ENCODE measurements at places on chromosomes 13 and 19.
A peak's percentile ranks its signal among the peaks of the same experiment; 100 is the strongest.

GRCh38 chr13:93872786-93873347 is 606.6 kb downstream of the DCT start:
- no peak for DNase-seq

DNA sequence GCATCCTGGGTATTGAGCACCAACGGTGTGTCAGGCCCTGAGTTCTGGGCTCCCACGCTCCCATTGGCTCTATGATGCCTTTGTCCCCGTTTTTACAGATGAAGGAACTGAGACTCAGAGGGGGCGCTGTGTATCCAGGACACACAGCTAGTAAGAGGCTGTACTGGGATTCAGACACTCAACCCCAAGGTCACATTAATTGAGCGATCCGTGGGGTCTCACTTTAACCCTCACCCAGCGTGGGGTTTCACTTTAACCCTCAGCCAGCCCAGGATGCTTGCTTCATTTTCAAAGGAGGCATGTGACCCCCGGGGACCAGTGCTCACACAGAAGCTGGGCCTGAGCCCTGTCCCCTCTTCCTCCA is 42.6 kb downstream of the CYP4F22 start:
- DNase-seq = peak; percentile 35

GRCh38 chr13:110262508-110263291 is 44.3 kb downstream of the COL4A1 start:
- DNase-seq = no peak

DNA sequence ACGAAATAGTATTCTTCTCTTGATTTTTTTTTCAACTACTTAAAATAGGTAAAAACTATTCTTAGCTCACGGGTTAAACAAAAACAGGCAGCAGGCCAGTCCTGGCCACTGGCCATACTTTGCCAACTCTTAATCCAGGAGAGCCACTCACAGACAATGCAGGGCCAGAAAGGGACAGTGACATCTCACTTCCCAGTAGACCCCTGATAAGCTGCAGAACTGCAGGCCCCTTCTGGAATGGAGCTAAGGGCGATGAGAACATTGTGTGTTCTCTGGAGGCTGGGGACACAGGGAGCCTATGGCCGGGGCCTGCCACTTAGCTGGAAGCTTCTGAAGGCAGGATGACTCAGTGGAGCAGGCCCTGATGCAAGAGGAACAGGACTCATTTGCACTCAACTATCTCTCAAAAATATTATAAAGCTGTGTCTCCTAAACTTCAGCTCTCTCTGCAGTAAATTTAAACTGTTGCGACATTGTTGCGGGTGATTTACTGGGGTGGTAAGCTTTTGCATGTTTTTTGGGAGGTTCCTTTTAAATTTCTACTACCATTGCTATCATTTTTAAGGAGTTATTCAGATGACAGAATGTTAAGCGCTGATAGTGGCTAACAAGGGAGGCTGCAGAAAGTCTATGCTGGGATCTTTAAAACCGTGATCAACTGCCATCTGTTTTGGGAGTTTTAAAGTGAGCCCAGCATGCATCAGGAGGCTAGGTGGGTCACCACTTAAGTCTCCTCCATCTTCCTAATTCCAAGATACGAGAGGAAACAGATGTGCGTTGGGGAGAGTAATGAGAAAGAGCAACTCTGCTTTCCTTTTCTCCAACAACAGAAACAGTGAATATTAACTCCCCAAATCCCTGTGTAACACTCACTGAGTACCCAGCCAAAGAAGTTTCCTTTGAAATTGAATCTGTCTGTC is 33.2 kb upstream of the KATNAL1 start:
- no peak for DNase-seq

GRCh38 chr13:113978741-113979481 is 5.0 kb upstream of the C13orf46 start:
- DNase-seq = no peak

GRCh38 chr13:30100226-30100625 is 207.1 kb downstream of the KATNAL1 start:
- DNase-seq = no peak

DNA sequence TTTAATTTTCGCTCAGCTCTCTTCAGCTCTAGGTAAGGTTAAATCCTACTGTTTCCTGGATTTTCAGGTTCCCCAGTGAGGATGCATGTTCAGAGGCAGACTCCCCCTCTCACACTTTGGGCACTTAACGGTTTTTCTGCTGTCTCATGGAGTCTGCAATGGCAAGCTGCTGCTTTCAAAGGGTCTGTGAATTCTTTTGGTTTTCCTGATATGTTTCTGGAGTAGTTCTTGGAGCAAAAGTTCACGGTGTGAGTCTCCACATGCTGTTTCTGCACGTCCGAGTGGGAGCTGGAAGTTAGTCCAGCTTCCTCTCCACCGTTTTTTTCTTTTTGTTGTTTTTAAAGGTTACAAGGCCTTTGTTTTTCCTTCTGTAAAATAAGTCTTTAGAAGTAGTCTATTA is 35.4 kb downstream of the DNAJC15 start:
- no peak for DNase-seq

GRCh38 chr13:97235549-97236231 is 13.6 kb downstream of the MBNL2 start:
- DNase-seq = no peak

DNA sequence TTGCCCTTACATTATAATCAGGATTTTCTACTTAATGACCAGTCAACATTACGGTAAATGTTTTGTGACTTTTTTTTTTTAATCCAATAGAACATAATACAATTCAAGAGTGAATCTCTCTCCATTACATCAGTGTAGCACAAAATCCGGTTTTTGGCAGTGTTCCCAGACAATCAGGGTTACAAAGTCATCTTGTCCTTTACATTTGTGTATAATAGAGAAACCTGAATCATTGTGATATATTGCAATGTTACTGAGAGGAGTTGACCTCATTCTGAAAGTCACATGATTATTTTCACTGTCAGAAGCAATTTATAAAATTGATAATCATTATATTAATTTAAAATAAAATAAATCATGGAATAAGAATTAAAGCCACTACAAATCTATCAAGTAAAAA is 1346.0 kb upstream of the SPRY2 start:
- peak; percentile 31 for DNase-seq

DNA sequence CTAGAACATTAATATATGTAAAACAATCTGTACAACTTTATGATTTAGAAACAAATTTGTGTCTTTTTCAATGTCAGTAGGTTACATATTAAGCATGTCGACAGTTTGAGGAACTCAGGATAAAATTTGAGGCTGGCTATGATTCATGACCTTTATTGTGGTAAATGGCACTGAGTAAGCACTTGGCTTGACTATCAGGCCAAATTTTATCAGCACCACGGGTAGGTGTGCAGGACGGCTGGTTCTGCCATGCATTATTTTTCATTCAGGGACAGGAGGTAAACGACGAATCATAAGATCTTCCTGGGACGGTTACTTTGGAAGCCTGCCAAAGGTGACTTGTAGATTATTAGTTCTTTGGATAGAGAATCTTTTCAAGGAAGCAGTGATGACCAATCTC is 19.9 kb upstream of the CYP4F8 start:
- DNase-seq = no peak

DNA sequence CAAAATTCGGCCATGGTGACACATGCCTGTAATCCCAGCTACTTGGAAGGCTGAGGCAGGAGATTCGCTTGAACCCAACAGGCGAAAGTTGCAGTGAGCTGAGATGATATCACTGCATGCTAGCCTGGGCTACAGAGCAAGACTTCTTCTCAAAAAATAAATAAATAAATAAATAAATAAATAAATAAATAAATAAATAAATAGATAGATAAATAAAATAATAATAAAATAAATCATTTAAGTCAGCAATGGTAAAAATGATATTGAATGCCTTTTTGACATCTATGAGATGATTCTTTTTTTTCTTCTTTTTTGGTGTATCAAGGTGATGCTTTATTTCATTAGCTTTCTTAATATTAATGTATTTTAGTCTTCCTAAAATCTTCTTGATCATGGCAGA is 221.7 kb upstream of the RXFP2 start:
- no peak for DNase-seq

DNA sequence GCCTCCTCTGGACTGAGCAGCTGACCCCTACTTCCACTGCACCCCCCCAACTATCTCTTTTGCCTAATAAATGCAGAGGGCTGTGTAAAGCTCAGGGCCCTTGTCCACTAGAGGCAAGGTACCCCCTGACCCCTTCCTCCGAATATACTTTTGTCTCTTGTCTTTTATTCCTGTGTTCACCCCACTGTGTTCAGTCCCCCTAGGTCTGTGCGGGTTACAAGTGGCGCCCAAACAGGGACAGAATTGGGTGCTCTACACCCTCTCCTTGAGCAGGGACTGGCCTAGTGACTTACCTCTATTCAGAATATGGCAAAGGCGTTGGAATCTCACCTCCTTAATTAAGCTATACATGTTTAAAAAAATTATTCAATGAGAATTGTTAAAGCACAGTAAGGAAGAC is 15.0 kb downstream of the ZNF350 start:
- DNase-seq = no peak

- no peak for DNase-seq
These were observed 1.2 kb downstream of the RFXAP start for GRCh38 chr13:36820222-36820621.

GRCh38 chr19:52428937-52429336 is at the start of gene ZNF534:
Gene ZNF534 (plus strand): TSS chr19:52429148. CDS start chr19:52431475, 2,327 bp downstream.
- DNase-seq = no peak

- DNase-seq = peak; percentile 91
These were observed 432.2 kb downstream of the OLFM4 start for GRCh38 chr13:53460796-53461195.

DNA sequence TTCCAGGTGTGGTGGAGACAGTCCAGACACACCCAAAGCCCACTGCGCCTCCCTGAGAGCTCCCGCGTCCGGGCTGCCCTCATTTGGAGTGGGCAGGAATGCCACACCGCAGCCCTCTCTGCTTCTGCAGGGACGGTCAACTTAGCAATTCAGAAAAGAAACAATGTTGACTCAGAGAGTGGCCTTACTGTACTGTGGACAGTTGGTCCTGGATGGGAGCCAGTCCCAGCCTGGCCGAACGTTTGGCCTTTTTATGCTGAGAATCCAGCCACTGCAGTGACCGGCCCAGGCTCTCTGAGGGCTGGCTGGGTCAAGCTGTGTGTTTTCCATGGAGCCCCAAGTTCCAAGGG is 7.2 kb downstream of the GAS6 start:
- DNase-seq = no peak

DNA sequence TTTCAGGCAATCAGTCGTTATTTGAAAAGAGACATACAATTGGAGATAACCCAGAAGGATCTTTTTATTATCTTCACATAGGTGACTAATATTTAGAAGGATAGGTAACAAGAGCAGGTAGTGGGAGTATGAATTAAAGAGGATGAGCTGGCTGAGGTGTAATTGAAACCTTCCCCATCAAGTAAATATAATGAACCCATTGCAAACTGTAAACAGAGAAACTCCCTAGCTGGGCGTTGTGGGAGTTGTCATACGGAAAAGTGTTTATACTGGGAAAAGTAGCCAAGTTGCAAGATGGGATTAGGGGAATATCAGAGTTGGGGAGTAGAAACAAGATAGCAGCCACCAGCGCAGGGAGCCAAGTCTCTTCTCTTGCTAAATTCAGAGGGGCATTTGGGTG is 448.4 kb downstream of the COG6 start:
- no peak for DNase-seq

- no peak for DNase-seq
These were observed 3.5 kb upstream of the SBNO2 start for GRCh38 chr19:1177322-1178114.

- no peak for DNase-seq
These were observed 1.3 kb downstream of the HNRNPL start for GRCh38 chr19:38848299-38849146.

GRCh38 chr19:7078008-7078407 is 8.5 kb downstream of the ZNF557 start:
- DNase-seq = no peak

DNA sequence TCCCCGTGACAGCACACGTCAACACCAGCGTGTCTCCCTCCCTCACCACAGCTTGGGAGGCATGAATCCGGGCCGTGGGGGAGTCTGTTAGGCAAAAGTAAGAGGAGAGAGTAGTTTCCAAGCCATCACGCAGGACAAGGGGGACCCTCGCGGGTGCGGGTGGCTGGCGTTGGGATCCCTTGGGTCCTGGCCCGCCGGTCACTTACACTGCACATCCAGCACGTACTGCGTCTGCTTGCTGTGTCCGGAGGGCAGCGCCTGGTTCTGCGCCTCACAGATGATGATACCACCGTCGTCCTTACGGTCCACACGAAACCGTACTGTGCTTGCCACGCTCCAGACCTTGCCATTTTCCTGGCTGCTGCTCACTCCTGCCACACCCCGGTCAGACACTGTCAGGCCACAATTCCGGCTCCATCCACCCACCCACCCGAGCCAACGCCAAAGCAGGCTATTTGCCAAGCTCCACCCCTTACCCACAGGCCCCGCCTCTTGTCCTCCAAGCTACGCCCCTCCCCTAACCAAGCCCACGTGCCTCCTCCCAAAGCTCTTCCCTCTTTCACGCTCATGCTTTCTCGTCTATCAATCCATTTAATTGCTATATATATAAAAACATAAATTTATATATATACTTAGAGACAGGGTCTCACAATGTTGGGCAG is 6.6 kb upstream of the ZNF428 start:
- peak; percentile 55 for DNase-seq

GRCh38 chr13:30581582-30581981 is 36.1 kb upstream of the USPL1 start:
- no peak for DNase-seq

Data from HAP-1 (cell line).